Activated CD4-positive, CD25-positive, alpha-beta regulatory T cell (primary cell): ENCODE measurements at places on chromosomes 4 and X.

- DNase-seq, result no peak
These were observed 10.8 kb upstream of the SORBS2 start for GRCh38 chr4:185822791-185823190.

GRCh38 chr4:166077782-166078181, 204.7 kb downstream of the TLL1 start:
- DNase-seq, result no peak

GRCh38 chr4:140255467-140255866, 101.5 kb upstream of the MAML3 start:
- DNase-seq, result no peak

- no peak for DNase-seq
These were observed 119.7 kb downstream of the NFKB1 start for GRCh38 chr4:102620697-102621497.

DNA sequence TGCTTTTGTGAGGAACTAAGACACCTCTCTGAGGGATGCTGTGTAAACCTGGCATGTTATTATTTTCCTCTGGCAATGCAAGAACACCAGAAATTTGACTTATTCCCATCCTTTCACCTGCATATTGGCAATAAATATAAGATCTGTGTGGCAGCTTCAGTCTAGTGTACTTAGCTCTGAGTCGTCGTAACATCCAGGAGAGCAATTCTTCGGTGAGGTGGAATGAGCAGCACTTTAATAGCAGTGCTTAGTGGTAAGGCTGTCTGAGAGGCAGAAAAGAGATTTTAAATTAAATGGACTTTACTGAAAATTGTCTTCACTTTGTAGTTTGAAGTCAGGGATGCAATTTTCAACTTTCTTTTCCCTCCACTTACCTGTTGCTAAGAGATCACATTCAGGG, 344.9 kb downstream of the PCDH7 start:
- DNase-seq, result no peak

GRCh38 chr4:18041114-18041513, 19.6 kb upstream of the LCORL start:
- DNase-seq, result no peak

- DNase-seq, result no peak
These were observed 20.0 kb downstream of the UBE2D3 start for GRCh38 chr4:102807345-102807744.

GRCh38 chr4:173930329-173930967, 353.0 kb downstream of the FBXO8 start:
- no peak for DNase-seq

DNA sequence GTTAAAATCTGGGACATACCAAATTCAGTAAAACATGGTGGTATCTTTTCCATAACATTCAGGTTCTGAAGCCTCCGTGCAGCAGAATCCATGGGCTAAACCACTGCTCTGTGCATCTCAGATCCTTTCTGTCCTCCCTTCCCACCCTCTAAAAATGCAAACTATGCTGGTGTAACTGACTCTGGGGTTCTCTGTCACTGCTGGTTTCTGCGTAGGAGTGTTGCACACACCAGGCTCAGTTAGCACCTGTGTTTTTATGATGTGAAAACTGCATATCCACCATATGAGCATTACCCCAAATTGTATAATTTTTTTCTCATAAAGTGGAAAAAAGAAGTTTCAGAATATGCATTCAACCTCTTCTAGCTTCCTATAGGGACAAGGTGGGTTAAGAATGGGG, 22.4 kb upstream of the IL21 start:
- no peak for DNase-seq

DNA sequence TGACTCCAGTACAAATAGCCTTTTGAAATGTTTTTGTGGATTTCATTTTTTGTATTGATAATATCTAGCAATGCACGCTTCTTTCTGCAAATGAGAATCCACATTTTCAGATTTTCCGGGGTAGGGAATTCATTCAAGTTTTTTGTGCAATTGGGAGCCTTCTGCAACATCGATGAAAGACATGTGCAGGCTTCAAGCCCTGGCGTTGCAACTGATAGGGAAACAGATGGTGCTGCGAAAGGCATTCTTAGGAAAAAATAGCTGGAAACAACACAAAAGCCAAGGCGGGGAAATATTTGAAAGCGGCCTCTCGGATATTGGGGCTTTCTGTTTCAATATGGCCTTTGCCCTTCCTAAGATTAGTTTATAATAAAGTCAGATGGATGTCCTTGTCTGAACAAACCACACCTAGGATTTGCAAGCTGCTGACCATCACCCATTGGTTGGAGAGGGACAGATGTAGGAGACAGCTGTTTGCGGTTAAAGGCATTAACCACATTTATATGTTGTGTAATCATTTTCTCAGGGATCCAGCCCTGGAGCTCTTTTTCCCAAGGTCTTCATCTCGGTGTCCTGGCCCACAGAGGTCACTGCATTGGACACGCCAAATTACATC, 136.5 kb downstream of the PRKX start:
- no peak for DNase-seq

- no peak for DNase-seq
These were observed 15.2 kb downstream of the USP53 start for GRCh38 chr4:119227690-119228089.

DNA sequence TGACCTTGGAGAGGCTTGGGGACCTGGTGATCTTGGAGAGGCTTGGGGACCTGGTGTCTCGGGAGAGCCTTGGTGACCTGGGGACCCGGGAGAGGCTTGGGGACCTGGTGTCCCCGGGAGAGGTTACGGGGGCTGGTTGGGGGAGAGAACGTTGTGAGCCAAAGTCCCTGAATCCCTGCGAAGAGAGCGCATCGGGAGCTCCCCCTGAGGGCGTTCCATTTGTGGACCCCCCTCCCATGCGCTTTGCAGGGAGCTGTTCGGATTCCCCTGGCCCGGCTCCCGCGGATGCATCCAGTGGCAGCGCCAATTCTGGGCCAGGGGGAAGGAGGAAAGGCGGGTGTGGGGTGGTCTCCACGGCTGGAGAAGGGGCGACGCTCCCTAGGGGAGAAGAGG, 13.3 kb downstream of the SHOX start:
- no peak for DNase-seq

GRCh38 chrX:68897118-68897945, 68.5 kb downstream of the EFNB1 start:
- DNase-seq, result no peak

GRCh38 chr4:113445286-113445685, 316.3 kb downstream of the CAMK2D start:
- DNase-seq, result no peak

- peak; percentile 37 for DNase-seq
These were observed 31.8 kb upstream of the IQSEC2 start for GRCh38 chrX:53312946-53313727.

- DNase-seq, result no peak
These were observed 1.2 kb downstream of the NPNT start for GRCh38 chr4:105896461-105896942.

GRCh38 chrX:47936224-47936939, 67.4 kb downstream of the ZNF182 start:
- DNase-seq, result no peak

- DNase-seq, result no peak
These were observed 3.0 kb downstream of the ANK2 start for GRCh38 chr4:113052379-113052951.

DNA sequence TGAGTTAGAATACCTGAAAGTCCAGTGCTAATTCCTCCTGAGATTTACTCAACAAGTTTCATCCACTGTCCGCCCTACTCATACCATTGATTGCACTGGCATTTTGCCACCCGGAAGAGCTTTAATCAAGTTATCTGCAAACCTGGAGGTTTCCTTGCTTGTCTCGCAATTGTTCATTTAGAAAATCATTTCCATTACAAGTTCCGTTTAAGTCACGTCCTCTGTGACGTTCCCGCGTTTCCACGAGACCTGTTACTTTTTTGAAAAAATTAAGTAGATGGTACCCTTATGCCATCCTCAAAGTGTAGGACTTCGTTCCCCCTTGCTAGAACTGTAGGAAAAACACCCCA, 761 bp upstream of the FRYL start:
- no peak for DNase-seq

DNA sequence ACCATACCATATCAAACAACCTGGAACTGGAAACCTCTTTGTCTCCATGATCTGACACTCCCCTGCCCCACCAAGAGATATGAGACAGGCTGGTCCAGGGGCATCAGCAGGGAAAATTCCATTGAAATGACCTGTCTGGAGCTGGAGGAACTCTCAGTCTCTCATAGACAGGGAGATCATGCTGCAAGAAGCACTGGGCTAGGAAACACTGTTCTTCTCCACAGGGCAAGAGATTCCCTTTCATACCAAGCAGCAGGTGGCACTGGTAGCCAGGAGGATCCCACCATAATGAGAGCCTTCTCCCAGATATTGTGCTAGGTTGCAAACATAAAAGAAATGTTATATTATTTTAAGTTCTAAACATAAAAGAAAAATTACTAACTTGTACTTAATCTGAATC, 14.5 kb upstream of the NALF2 start:
- no peak for DNase-seq

GRCh38 chr4:7747062-7747385, 192.6 kb downstream of the AFAP1 start:
- DNase-seq, result no peak

GRCh38 chrX:136765821-136766356, 14.8 kb downstream of the ARHGEF6 start:
- no peak for DNase-seq

DNA sequence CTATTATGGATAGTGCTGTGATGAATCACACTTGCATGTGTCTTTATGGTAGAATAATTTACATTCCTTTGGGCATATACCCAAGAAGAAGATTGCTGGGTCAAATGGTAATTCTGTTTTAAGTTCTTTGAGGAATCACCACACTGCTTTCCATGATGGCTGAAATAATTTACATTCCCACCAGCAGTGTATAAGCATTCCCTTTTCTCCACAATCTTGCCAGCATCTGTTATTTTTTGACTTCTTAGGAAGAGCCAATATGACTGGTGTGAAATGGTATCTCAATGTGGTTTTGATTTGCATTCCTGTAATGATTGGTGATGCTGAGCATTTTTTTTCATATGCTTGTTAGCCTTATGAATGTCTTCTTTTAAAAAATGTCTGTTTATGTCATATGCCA, 1120.2 kb downstream of the ARAP2 start:
- DNase-seq, result no peak

- no peak for DNase-seq
These were observed 18.7 kb downstream of the UBA6 start for GRCh38 chr4:67682266-67682665.
